ENCODE measurements at places on chromosomes 3 and 15.

DNA sequence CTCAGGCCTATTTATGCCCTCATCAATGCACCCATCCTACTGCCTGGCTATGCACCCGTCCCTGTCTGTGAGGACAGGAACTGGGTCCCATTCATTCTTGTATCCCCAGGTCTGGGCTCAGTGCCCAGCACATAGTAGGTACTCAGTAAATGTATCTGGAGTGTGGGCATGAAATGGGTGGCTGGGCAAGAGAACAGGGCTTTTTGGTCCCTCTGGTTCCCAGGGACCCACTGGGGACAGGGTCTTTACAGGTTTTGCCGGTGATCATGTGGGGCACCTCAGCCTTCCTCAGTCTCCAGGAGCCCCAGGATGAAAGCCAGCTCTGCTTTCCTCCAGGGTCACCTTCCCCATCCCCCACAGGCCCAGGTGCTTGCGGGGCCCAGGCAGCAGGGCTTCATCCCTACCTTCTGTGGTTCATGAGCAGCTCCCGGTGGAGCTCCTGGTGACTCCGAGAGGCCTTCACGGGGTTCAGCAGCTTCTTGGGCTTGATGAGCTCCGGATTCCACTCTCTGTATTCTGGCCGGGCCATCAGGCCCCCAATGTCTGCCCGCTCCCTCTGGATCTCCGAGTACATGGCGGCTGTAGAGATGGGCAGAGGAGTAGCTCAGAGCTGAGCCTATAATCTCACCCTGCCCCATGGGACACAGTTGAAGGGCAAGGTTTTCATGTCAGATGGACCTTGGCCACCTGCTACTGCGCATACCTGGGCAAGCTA lies 7.7 kb downstream of the FAM107A start:
- DNase-seq = no peak

DNA sequence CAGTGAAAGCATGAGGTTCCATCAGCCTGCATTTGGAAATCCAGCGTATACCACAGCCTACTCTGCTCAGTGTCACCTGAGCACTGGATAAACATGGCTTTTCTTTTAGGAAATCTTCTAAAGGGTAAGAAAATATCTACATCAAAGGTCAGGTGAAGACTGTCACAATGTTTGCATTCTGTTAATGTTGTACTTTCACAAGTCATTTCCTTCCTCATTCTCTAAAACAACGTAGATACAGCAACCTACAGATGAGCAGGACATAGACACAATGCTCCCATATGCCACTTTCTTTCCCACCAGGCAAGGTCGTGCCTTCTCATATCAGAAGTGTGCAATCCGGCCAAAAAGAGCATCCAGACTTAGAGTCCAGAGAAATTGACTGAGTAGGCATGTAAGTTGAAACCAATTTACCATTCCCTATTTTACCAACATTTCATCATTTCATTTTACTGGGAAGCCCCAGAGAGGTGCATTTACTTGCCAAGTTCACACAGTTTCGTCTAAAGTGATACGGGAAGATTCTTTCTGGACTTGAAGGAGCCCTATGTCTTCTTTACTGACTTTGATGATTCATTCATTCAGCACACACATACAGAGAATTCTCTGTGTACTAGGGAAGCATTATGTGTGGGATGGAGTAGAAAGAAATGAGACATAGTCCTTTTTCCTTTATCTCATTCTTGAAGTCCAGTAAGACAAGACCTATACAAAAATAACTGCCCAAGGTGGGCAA lies 30.6 kb upstream of the LPP start:
- no peak for DNase-seq

DNA sequence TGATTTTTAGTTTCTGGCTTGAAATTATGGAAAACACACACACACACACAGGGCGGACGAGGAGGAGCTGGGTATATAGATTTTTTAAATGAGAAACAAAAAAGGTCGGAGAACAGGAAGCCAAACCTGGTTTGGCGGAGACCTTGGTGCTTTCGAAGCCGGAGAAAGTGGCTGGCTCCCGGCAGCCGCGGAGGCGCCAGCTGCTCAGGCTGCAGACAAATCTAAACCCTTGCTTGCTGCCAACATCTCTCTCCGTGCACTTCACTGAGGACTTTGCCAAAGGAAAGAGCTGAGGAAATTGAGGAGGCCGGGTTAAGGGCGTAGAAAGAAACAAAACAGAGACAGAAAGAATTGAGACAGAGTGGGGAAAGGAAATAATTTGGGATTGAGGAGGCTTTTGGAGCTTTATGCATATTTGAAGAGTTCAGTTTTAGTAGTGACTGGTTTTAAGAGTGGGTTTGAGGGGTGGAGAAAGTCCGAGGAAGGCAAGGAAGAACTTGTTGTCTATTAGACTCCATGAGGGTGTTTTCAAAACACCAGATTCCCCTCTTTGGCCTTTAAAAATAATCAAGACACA lies 2.2 kb downstream of the ZIC1 start:
- DNase-seq = no peak

- no peak for DNase-seq
Observed at GRCh38 chr3:38644662-38645053, 4.8 kb downstream of the SCN5A start.

GRCh38 chr3:34703053-34703452 lies 904.6 kb downstream of the PDCD6IP start:
- DNase-seq = no peak

DNA sequence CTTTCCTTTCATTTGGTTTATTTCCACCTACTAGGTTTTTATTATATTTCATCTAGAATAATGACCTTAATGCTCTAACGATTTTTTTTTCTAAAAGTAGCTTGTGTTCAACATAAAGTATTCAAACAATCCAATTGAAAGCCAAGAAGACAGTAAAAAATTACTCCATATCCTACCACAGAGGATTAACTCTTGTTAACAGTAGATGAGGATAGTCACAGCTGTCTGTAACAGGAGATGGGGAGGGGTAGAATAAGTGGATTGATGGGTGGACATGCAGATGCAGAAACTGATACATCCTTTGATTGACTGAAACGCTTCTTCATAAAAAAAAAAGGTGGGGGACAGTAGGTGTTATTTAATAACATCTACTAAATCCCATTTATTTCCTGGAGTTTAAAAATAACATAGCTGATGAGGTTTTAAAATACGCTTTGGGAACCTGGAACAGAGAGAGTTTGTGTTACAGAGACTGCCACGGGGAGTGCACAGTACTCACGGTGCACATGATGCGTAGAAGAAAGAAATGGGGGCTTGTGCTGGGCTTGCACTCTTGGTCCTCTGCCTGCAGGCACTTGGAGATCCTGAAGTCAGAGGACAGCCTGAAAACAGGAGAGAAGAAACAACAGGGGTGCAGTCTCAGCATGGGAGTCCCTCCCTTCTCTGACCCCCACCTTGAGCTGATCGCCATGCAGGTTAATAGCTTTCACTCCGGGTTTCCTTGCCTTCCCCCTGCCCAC lies 226.7 kb downstream of the THSD4 start:
- no peak for DNase-seq

DNA sequence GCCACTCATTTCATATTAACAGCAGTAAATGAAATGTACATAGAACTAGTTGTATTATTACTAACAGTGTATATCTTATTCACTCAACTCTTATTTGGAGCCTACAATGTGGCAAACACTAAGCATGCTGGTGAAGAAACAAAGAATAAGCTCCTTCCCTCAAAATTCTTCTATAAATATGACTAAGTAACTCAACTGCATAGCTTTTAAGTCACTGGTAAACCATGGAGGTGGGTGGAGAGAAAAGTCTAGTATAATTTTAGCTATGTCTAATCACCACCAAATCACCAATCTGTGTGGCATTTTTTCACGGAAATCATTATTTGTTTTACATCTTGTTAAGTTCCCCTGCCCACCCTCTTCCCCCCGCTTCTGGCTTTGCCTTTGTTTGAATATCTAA lies 17.5 kb downstream of the COPS2 start:
- no peak for DNase-seq

DNA sequence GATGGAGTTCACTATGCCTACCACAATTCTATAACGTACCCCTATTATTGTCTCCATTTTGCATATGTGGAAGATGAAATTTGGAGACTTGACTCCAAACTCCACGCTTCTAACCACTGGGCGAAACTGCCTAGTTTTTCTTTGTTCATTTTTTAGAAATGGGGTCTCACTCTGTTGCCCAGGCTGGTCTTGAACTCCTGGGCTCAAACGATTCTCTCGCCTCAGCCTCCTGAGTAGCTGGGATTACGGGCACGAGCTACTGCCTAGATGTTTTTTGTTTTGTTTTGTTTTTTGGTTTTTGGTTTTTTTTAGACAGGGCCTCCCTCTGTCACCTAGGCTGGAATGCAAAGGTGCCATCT lies 584 bp upstream of the RPL32 start:
- no peak for DNase-seq

DNA sequence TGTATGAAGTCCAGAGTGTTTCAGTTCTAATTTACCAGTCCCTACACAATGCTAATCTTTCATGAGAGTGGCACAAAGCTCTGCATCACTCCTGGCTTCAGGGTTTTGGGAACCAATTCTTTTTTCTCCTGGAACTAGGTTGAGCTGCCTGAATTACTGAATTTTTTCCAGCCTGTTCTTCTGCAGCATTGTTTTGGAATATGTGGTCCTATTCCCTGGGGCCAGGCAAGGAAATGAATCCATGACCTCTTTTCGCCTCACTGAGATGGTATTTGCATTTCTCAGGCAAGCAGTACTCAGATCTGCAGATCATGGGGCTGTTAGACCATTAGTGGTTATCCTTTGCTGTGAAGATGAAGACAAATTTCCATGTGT lies 25.6 kb upstream of the GPR171 start:
- DNase-seq = no peak

- no peak for DNase-seq
Observed at GRCh38 chr3:57709559-57709958, 16.7 kb upstream of the DENND6A start.

DNA sequence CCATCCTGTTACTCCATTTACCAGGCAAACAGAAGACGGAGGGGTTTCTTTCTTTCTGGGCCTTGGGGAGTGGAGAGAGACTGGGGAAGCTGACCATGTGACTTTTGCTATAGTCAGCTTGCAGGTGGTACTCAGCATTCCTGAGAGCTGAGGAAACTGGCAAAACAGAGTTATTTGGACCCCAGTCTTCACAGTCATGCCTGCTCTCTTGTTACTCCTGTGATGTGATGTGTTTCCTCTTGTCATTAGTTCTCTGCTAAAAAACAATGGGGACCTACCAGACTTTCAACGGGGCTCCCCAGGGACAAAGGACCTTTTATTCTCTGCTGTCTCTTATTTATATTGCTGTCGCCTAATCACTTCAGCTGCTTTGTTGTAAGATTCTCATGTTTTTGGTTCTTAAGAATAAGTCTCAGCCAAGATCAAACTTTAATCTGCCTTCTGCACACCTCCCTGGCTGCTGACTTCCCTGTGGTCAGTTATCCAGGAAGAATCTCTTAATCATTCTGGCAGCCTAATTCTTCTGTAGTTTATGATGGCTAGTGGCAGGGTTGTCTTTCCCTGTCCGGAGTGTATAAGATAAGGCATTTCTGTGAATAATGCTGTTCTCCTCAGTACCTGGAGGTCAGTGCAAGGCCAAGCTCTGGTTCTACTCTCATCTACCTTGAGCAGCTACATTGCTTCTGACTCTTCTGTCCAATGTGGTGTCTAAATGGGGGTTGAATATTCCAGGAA lies 8.8 kb downstream of the STARD9 start:
- no peak for DNase-seq

GRCh38 chr3:89859757-89860156 lies 752.3 kb downstream of the EPHA3 start:
- DNase-seq = no peak

DNA sequence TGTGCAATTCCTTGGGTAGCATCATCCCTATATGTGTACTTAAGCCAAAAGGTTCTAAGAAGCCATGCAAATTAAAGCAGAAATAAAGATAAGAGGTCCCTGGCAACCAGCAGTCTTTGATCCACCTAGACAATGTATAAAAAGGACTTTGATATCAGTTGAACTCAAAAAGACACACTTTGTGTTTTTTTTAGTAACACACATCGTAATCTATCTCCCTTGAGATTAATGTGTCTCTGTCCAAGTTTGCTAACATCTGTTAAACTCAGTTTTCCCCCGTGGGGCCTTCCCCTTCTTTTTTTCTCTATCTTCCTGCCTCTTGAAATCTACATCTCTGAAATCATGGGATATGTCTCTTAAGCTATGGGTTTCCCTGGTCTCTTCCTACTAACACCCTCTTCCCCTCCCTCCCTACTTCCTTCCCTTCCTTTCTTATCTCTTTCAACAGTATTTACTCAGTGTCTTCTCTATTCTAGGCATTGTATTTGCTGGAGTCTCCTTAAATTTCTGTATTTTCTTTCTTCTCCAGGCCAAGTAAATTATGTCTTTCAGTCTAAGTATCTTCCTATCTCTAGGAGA lies 27.7 kb downstream of the ALDH1A2 start:
- DNase-seq = no peak

GRCh38 chr3:186458306-186459107 lies 85.7 kb downstream of the CRYGS start:
- no peak for DNase-seq

- no peak for DNase-seq
Observed at GRCh38 chr3:99240700-99241099, 339.2 kb upstream of the DCBLD2 start.

GRCh38 chr3:40109641-40110490 lies 199.6 kb upstream of the EIF1B start:
- DNase-seq = no peak

GRCh38 chr15:62287066-62287857 lies 122.2 kb upstream of the C2CD4B start:
- DNase-seq = no peak

DNA sequence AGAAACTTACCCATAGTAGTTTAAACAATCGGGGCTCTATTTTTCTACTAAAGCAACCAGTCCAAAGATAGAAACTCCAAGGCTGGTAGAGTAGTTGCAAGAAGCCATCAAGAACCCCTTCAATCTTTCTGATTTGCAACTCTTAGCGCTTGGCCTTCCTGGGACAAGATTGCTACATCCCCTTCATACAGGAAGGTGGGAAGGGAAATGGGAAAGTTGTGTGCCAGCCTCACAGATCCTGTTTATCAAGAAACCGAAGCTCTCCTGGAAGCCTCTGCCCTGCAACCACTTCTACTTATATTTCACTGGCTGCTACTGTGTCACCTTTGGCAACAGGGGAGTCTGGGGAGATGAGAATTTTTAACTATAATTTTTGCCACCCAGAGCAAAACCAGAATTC lies 46.2 kb downstream of the OSBPL10 start:
- DNase-seq = no peak

- no peak for DNase-seq
Observed at GRCh38 chr3:17035966-17036365, 151.2 kb downstream of the PLCL2 start.

Measured in activated CD4-positive, alpha-beta T cell treated with anti-CD3 and anti-CD28 coated beads, Interleukin-2, Interleukin-4, amounts not matched to agents 100 ng/mL and 50 ng/mL, durations not matched to agents 16 hours and 8 hours (primary cell).